Activated CD4-positive, alpha-beta memory T cell treated with anti-CD3 and anti-CD28 coated beads for 36 hours (primary cell): ENCODE measurements at places on chromosomes 3 and 15.

GRCh38 chr15:46170326-46170725 lies 535.5 kb downstream of the SQOR start:
- DNase-seq, result no peak

GRCh38 chr3:36905545-36905944 lies 39.3 kb downstream of the TRANK1 start:
- DNase-seq, result peak; percentile 30

GRCh38 chr3:16739541-16740105 lies 134.4 kb upstream of the DAZL start:
- no peak for DNase-seq

- no peak for DNase-seq
Measured at GRCh38 chr15:35626571-35627318, 80.8 kb upstream of the DPH6 start.

DNA sequence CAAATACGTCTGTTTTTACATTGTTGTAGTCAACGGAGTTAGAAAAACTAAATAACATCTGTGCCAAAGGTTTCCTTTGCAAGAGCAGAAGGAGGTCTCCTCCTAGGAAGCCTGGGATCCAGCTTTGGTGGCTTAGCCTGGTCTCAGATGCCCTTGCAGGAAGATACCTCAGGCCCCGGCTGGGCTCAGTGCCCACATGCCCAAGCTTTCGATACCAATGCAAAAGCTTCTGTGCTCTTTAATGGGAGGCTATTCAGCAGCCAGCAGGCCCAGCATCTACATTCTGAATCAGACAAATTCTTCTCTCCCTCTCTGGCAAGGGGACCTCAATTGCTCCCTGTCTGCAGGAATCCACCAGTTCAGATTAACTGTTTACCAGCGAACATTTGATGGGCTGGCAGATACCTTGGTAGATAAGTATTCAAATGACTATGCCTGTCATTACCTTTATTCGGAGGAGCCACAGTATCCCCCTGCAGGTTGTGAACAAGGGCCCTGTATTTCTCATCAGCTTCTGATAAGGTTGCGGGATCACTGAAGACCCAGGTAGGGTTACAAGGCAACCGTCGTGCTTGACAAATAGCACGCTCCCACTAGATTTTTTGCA lies 180.1 kb upstream of the KBTBD8 start:
- DNase-seq, result no peak

DNA sequence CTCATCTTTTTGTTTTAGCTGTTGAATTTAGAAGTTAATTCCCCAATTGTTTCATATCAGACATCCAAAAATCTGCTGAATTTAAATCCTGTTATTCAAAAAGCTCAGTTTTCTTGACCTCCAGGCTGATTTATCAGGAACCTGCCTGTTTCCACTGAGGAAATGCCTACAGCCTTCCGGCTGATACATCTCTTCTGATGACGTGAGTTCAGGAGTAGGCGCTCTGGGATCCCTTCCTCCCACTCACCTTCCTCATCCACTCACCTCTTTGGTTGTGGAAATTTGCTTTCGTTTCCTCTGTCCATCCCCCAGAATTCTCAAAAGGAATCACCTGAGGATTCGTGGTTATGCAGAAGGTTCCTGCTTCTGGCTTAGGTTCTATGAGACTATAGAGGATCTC lies 55.4 kb upstream of the ALDH1A3 start:
- no peak for DNase-seq

DNA sequence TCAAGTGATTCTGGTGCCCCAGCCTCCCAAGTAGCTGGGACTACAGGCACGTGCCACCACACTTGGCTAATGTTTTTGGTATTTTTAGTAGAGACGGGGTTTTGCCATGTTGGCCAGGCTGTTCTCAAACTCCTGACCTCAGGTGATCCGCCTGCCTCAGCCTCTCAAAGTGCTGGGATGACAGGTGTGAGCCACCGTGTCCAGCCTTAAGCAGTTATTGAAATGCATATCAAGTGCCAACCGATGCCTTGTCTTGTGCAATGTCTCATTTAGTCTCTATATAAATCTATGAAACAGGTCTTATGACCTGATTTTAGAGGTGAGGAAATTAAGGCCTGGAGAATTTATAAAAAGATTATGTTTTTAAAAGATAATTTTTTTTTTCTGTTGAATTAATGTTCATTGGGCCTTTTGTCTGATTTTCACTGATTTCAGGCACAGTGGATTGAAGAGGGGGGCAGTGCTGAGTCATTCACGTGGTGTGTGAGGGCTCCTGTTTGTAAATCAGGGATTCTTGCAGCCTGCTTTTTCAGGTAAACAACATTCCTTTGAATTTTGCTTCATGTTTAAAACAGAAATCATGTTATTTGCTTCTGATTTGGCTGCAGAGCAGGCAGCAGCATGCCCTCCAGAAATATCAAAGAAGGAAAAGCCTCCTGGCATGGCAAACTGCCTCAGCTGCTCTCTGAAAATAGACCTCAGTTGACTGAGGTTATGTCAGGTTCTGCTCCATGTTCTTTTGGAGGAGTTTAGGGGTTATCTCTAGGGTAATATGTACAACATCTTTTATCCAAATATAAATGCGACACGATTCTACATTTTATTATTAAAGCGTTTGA lies 407.0 kb upstream of the RGMA start:
- DNase-seq, result no peak

- DNase-seq, result no peak
Measured at GRCh38 chr3:61080737-61081445, 170.4 kb downstream of the FHIT start.

DNA sequence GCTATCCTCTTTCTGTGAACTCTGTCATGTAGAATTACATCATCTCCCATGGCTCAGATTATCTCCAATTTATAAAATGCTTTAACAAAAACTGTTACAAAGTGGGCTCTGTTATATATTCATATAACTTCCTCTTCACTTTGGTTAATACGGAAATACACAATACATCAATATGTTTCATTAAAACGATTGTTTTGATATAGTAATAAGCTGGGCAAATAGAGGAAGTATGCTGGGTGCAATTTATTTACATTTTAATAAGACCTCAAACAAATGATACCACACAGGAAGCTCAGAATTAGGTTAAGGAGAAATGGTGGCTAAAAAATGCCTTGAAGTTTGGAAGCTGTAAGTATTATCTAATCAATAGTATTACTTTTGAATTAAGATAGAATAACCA lies 331.0 kb downstream of the ZBTB20 start:
- DNase-seq, result no peak

GRCh38 chr3:196390116-196390515 lies 42.1 kb downstream of the UBXN7 start:
- no peak for DNase-seq

DNA sequence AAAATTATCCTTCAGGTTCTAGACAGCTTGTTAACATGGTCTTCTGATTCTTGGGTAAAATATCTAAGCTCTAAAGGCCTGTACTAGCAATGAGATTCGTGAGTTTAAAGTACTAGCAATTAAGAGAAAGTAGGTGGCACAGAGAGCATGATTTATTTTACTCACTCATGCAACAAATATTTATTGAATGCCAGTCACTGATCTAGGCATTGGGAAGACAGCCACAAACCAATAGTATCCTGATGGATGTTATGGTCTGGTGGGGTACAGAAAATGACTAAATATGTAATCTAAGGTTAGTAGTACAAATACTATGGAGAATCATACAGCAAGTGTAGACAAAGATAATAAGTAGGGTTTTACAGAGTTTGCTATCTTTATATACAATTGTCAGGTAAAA lies 751.3 kb downstream of the ZNF385D start:
- DNase-seq, result no peak

DNA sequence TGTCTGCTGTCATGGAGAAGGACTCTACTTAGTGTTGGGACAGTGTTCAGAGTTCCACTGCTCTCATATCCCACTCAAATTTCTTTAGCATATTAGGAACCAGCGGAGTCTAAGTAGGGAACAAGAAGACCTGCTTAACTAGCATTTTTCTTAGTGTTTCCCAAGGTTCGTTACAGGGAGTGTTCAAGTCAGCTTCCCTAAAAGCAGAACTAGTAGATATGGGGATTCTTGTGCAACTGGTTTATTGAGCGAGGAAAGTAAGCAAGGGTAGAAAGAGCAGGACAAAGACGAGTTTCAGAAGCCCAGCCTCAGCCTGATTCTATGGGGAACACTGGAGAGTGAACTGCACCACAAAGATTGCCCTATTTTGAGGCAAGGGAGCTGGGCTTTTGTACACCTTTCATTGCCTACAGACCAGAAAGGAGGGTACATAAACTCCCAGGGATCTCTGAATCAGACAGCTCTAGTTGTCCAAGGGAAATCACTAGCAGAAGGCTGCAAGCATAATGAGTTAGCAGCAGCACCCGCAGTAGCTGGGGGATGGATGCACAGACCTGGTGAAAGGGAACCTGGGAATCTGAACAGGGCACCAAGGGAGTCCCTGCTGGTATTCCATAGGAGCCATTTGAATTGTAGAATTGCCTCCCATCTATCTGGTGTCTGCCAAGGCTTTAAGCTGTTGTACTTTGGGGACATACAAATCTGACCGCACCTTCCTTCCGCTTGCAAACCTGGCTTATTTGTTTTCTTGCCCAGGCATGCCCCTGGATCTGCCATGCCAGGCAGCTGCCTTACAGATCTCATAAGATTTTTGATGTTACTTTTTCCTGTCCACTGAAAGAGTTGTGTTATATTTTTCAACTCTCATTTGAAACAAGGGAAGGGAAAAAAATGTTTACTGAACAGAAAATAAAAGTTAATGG lies 15.1 kb downstream of the CMTM7 start:
- no peak for DNase-seq

DNA sequence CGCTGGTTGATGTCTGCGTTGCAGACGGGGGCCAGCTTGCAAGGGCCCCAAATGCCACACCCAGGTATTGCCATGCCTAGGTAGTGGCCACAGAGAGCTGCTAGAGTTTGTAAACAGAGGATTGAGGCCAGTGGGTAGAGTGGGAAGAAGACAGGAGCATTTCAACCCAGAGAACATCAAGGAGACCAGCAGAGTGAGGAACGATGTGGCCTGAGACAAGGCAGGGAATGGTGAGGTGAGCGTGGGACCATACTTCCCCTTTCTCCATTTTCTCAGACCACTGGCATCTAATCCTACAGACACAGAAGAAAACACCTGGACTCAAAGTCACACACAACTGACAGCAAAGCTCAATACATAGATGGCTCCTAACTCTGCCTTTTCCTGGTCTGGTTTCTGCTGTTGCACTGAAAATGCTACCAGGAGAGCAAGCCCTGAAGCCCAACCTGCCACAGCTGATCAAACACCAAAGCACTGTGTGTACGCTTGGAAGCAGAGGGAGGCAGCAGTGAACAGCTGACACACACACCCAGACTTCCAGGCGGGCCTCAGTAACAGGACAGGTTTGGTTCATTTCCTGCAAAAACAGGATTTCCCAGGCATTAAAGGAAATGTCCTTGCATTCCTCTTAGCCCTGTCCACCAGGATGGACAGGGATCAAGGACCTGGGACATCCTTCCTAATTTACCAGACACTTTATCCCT lies 1.6 kb downstream of the FAM174B start:
- DNase-seq, result no peak

GRCh38 chr3:32136703-32137102 lies 30.3 kb downstream of the GPD1L start:
- DNase-seq, result no peak

DNA sequence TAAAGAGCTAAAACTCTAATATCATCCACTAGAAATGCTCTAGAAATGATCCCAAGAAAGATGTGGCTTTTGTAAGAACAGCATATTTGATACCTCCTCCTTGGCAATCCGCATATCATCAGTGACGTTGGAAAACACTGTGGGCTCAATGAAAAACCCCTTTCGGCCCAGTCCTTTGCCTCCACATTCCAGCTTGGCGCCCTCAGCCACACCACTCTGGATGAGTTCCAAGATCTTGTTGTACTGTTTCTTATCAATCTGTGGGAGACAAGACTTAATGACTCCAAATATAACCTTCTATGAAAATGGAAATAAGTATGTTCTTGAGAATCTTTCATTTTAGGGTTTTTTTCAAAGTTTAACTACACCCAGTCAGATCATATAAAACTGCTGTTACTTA lies 103.6 kb downstream of the ALDH1A2 start:
- DNase-seq, result no peak

DNA sequence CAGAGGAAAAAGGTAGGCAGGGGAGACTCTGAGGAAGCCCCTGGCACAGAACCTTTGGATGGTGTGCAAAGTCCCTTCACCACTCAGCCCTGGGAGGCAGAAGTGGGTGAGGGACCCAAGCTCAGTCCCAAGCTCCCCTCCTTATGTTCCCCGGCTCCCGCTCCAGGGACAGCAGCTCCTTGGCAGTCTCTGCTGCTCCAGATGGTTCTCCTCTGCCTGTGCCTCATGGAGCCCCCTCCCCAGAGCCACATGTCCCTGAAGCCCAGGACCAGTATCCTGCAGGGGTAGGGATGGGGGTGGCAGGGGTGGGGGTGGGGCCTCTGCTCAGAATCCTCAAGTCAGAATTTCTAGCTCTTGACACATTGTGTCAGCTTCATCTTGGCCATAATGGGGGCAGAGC lies 8.0 kb upstream of the CAMKV start:
- no peak for DNase-seq

- no peak for DNase-seq
Measured at GRCh38 chr3:5463991-5464390, 276.5 kb downstream of the EDEM1 start.

- DNase-seq, result no peak
Measured at GRCh38 chr15:101035611-101036010, 116.5 kb downstream of the LRRK1 start.

GRCh38 chr15:45904019-45904418 lies 269.2 kb downstream of the SQOR start:
- no peak for DNase-seq

DNA sequence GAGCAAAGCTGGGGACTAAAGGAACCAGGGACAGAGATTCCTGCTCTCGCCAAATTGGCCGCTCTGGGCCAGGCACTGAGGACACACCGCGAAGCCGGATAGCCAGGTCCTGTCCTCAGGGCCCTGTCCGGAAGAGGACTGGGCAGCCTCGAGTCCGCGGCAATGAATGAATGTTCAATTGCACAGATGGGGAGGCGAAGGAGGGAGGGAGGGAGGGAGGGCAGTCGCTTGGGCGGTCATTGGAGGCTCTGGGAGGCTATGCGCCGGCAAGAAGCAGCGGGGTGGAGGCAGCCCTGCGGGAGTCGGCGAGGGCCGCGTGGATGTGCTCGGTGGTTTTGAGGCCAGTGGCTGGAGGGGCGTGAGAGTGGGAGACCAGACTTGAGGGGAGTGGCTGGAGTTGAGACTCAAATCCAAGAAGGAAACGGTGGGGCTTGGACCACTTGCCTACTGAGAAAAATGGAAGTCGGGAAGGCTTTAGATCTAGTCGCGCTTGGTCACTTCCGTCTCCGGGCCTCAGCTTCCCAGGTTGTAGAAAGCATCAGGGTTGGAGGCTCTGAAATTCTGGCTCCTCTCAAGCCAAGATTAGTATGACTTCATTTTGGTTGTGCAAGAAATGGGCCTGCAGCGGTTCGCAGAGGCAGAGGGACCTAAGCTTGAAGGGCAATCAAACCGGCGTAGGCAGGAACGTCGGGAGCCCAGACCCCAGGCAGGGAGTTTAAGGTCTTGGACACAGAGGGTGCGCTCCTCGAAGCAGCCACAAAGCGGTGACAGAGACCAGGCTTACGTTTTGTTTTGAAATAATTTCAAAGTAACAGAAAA lies 21.1 kb upstream of the PLXND1 start:
- DNase-seq, result peak; percentile 79
